ENCODE measurements at places on chromosomes 1 and 21.

- no peak for DNase-seq
These were observed 100.4 kb upstream of the TMEM51 start for GRCh38 chr1:15053153-15053552.

DNA sequence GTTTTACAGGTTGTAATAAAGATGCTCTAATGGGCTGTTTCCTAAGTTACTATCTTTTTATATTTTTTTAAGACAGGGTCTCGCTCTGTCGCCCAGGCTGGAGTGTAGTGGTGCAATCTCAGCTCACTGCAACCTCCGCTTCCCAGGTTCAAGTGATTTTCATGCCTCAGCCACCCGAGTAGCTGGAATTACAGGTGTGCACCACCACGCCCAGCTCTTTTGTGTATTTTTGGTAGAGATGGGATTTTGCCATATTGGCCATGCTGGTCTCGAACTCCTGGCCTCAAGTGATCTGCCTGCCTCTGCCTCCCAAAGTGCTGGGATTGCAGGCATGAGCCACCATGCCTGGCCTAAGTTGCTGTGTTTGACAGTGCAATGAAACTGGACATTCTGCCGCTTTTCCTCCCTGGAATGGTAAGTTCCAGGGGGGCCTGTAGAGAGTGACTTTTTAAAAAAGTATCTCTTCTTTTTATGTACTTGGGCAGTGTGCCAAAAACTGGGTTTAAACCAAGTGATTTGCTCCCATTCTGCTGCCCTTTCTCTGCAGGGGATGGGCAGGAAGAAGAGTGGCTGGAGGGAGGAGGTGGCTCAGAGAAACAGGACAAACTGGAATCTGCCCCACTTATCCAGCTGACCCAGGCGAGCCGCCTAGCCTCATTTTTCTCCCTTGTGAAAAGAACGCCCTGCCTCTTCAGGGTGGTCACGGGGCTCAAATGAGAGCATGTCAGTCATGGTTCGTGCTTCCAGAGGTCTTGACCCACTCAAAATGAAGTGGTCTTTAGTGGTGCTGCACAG is 2.3 kb downstream of the SLC37A1 start:
- DNase-seq: no peak

DNA sequence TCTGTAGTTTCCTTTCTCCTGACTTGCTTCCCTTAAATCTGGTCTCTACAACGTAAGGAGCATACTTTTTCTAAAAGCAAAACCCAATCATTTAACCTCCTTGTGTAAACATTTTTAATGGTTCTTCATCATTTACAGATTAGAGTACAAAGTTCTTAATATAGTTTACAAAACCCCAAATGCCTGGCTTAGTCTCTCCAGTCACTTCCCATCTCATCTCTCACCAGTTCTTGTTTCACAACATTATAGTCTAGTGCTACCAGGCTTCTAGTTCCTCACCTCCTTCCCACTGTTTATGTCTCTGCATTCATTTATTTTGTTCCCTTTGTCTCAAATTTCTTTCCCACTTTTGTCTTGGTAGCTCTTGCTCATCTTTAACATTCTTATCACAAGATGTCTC is 168.4 kb downstream of the FASLG start:
- DNase-seq: no peak

- DNase-seq: no peak
These were observed 982 bp downstream of the SLC9A1 start for GRCh38 chr1:27153927-27154358.

GRCh38 chr1:30185809-30186208 is 537.6 kb downstream of the MATN1 start:
- no peak for DNase-seq

GRCh38 chr1:156813750-156814570 is 2.7 kb downstream of the SH2D2A start:
- DNase-seq: peak; percentile 66

- DNase-seq: no peak
These were observed 64.3 kb upstream of the VTCN1 start for GRCh38 chr1:117275055-117275454.

GRCh38 chr1:110008971-110009565 is 24.5 kb downstream of the AHCYL1 start:
- DNase-seq: no peak

DNA sequence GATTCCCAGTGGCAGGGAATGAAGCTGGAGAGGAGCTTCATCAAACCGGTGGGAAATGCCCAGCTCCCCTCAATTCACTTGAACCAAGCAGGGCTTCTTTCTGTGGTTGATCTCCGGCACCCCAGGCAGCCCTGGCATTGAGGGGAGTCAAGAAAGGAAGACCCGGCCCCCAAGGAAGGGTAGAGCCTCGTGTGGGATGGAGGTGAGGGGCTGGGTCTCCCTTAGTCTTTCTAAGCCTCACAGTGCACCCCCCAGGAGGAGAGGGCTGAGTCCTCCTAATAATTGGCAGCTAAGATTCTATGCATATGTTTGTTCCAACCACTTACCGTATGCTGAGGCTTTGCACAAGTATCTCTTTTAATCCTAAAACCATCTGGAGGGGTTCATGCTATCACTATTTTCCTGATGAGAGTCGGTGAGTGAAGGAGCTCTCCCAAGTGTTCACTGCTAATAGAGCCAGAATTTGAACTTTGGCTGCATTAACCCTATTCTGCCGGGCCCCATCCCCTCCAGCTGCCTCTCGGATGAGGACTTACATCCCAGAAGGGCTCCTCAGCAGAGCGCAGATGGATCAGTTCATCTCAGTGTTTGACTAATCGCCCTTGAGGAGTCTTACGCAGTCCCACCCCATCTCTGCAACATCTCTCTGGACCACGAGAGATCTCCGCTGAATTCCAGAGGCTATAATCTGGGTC is 33.1 kb upstream of the TMEM51 start:
- no peak for DNase-seq

DNA sequence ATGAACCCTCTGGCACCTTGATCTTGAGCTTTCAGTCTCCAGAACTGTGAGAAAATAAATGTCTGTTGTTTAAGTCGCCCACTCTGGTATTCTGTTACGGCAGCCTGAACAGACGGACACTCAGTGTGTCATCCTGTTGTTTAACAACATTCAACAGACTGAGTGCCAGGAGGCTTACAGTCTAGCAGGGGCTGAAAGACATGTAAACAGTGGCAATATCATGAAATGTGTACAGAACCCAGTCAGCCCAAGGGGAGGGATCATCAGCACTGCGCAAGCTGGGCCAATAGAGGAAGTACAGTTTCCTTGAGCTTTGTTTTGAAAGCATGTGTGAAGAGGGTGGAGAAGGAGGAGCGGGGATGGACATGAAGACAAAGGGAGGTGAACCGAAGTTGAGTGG is 13.6 kb downstream of the DIP2A start:
- DNase-seq: no peak

DNA sequence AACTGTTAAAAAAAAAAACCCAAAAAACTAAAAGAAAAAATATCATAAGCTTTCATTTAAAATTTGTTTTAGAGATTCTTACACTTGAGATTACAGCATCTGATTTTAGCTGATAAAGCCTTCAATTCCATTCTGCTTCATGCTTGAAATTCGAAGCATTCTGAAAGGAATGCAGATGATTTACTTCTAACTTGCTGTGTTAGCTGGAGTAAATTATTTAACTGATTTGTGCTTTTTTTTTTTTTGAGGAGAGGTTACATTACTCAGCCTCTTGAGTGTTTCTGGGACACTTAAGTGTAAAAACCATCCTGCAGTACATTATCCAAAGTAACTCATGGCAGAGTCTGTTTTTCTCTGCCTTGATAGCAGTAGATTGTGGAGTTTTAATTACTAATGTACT is 4.5 kb upstream of the TRIM67 start:
- no peak for DNase-seq

- DNase-seq: no peak
These were observed 33.9 kb downstream of the DDR2 start for GRCh38 chr1:162666006-162666645.

GRCh38 chr1:20893931-20894330 is 106.8 kb upstream of the HP1BP3 start:
- DNase-seq: no peak

GRCh38 chr1:172699111-172699510 is 40.2 kb downstream of the FASLG start:
- peak; percentile 73 for DNase-seq

DNA sequence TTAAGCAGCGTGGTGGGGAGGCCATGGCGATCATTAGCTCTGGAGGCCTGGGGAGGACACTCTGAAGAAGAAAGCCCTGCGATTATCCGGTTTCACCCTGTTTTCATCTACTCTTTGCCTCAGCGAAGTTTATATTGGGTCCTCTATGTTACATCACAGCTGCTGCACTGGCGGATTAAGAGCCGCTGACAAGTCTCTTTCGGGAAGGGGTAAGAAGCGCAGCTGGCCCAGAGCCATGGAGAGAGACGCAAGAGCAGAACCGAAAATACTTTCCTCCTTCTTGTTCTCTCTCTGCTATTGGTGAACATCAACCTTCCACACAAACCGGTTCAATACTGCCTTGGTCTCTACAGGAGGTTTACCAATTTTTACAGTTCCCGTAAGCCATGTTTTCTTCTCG is 291.5 kb downstream of the FAM72C start:
- DNase-seq: no peak

DNA sequence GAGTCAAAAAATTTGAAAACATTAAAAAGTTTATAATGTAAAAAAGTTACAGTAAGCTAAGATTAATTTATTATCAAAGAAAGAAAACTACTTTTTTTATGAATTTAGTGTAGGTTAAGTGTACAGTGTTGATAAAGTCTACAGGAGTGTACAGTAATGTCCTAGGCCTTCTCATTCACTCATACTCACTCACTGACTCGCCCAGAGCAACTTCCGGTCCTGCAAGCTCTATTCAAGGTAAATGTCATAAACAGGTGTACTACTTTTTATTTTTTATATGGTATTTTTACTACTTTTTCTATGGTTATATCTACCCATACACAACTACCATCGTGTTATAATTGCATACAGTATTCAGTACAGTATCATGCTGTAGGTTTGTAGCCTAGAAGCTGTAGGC is 49.6 kb downstream of the TBX19 start:
- no peak for DNase-seq

GRCh38 chr21:17461582-17461981 is 51.3 kb upstream of the CXADR start:
- DNase-seq: no peak

DNA sequence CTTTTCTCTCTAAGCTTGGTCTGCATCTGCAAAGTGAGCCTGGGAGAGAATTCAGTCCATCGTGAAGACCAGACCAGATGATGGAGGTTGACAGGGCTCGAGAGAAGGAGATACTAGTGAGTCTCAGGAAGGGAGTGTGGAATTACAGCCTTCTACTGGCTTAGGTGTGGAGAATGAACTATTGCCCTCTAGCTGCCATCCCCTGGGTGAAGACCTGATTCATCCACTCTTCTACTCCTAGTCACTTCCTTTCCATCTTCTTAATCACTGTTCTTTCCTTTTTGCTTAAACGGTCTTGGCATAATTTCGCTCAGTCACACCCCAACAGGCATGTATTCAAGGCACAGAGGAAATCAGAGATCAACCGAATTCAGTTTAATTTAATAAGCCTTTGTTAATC is 34.0 kb upstream of the HSD17B7 start:
- no peak for DNase-seq

DNA sequence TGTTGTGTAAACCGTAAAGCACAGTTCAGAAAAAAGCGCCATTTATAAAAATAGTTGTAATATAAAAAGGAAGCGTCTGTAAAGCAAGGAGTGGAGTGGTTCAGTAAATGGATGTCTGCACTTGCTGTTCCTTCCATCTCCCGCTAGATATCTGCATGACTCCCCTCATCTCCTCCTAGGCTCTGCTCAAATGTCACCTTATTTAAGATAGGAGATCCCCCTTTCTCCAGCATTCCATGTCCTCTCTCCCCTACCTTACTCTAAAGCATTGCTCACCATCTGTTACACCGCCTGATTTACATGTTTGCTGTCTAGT is 745 bp downstream of the MUL1 start:
- no peak for DNase-seq

- no peak for DNase-seq
These were observed 28.9 kb downstream of the MPZL1 start for GRCh38 chr1:167750641-167751040.

GRCh38 chr21:39660191-39660980 is 47.6 kb downstream of the B3GALT5 start:
- no peak for DNase-seq

- no peak for DNase-seq
These were observed 83.1 kb upstream of the SOD1 start for GRCh38 chr21:31576428-31576827.

DNA sequence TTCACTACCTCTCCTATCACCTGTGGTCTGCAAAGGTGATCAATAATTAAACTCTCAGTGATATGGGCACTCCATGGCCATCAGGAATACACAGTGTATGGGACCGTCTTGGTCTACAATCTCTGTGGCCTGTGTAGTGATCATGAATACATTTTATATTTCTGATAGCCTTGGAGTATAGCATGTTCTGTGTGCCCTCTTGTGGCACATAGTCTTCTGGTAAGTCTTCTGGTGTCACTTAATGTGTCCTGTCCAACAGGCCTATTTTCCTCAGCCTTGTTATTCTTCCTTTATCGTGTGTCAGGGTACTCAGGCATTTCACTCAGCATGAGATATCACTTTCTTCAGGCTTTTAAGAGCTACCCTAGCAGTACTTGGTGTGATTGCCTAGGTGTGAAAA is 393.6 kb downstream of the AGBL4 start:
- DNase-seq: no peak

- no peak for DNase-seq
These were observed 60.3 kb downstream of the PGBD5 start for GRCh38 chr1:230365723-230366307.

DNA sequence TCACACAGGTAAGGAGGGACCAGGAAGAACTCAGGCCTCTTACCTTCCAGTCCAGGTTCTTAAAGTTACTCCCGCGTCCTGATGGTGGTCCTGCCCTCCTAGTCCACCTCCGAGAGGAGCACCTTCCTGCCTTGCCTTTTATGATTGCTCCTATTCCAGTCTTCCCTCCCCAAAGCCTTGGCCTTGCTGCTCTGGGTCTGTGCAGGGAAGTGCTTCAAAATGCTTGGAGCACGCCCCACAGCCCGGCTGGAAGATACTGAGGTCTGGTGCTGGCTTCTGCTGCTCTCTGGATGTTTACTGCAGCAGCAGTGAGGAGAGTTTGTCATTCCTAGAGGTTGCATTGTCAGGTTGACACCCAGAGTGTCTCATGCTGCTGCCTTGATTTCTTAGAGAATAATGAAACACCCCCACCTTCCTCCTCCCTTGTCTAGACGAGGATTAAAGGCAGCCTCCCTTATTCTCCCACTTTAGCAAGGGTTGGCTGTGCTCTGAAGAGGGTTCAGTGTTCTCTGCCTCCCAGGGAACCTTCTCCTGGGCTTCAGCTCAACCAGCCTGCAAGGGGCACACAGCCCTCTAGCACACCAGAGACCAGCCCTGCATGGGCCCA is 142.2 kb upstream of the CACNA1E start:
- no peak for DNase-seq

GRCh38 chr1:182568647-182569284 is 20.3 kb downstream of the RNASEL start:
- DNase-seq: no peak

GRCh38 chr1:229563241-229563640 is 4.7 kb upstream of the ABCB10 start:
- DNase-seq: no peak

Measured in activated gamma-delta T cell treated with Interleukin-2 at 50 U/mL for 16 hours (primary cell).